ENCODE measurements at places on chromosomes 12 and 14.

DNA sequence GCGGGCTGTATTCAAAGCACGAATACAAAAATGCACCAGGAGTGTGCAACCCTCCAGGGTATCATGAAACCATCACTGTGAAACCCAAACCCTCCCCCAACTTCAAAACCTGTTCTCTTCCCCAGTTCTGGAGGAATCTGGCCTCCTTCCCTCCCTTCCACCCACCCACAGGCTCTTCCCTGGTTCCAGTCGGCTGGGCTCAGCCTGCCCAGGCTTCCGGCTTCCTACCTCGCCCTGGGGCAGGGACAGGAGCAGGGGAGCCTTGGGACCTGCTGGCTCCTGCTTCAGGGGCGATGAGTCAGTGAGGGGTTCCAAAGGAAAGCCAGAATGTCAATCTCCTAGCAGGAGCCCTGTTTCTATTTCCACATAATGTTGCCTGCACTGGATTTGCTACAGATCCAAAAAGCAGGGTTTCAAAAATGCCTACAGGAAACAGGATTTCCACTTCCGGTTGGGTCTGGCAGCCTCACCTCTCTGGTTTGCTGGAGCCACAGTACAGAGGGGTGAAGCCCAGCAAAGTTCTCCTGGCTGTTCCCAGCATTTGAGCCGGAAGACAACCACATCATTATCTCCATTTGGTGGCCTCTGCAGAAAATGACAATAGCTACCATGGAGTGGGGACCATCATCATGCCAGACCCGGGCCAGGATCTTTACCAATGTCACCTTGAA, 278.3 kb downstream of the DPF3 start:
- DNase-seq: no peak

- DNase-seq: no peak
Observed at GRCh38 chr12:102816816-102817434, 100.1 kb downstream of the PAH start.

DNA sequence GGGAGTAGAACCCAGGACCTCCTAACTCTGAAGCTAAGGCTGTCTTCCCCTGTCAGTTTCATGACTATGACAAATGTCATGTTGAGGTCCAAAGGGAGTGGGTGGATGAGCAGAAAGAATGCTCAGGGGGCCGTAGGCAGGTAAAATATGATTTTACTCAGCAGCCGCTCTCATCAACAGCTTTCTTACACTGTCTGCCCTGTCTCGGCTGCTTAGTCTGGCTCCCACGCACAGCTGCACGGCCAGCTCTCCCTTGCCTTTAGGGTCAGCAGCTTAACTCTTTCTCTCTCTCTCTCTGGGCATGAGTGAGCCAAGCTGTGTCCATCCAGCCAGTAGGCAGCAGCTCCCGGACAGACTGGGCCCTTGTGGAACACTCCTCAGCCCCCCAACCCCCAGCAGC, 95.2 kb downstream of the GCH1 start:
- DNase-seq: no peak

GRCh38 chr12:49195736-49196135, 6.9 kb upstream of the TUBA1A start:
- no peak for DNase-seq

- no peak for DNase-seq
Observed at GRCh38 chr14:99819514-99819913, 26.3 kb downstream of the EML1 start.
